ENCODE measurements at places on chromosomes 16 and 17.

DNA sequence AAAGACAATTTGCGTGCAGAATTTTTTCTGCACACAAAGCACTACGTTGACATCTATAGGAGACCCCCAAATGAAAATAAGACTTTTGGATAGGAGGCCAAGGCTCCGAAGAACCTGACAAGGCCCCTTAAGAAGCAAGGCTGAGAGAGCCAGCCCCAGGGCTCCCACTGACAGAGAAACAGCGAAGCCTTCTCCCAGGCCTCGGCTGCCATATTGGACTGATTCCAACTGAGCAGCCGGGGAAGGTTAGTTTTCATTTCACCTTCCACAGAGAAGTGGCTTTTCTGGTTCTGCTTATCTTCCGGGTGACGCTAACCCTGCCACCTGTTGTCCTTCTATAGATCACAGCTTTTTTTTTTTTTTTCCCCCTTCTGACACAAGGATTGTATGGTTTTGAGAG, 356.7 kb downstream of the SOX9 start:
- no peak for DNase-seq

DNA sequence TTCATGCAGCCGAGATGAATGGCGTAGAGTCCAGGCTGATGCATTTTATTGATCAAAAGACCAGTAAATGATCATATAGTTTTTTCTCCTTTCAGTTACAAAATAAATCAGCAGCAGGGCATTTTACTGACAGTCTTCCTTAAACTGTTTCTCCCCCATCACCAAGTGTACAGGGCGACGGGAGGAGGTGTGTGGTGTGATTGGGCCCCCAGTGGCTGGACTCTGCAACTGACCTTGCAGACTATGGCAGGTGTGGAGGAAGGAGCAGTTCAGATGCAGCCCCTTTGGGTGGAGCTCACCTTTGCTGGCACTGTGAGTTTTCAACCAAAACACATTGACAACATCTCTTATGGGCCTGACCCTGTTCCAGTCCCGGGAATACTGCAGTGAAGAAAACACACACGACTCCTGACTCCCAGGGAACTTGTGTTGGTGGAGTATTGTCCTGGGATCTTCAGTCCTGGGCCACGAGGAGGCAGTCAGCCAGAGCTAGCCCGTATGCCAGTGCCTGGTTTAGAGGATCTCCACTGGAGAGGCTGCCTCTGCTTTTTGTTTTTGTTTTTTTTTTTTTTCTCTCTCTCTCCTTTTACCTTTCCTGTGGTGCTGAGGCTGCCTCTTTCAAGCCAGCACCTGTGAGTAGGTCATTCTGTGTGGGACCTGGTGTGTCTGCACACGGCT, 29.8 kb downstream of the KIAA0513 start:
- no peak for DNase-seq

- DNase-seq: no peak
These were observed 3.9 kb downstream of the MRPL28 start for GRCh38 chr16:366476-366875.

DNA sequence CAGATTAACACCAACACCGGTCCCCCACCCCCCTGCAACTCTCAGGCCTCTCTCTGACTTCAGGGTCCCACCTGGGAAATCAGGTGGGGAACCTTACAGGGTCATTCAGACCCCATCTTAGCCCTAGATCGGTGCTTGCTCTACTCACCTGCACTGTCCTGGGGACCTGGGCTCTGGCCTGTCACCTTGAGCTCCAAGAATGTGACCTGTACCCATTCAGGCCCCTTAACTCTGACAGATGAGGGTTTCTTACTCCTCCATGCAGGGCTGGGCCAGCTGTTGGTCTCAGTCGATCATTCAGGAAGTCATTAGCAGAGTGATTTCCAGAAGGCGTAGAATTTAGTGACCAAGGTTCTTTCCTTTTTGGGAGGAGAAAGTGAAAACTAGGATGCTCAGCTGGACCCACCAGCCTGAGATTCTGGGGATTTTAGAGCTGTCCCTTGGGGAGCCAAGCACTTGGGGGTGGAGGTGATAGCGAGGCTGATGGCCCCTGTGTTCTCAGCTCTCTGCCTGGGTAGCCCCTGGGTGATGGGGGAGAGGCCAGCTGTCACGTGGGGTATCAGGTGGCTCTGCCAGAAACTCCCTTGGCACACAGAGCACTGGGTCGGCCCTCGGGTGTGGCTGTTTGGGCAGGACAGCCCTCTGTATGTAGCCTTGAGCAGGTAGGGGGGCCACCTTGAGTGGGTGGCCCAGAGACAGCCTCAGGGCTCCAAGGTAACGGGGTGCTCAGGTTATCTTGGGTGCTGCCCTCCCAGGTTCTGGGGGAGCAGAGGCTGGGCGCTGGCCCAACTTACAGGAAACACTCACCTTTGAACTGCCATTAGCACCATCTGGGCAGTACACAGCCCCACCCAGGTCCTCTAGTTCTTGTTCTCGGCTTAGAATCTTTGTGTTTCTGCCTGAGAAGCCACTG, 724 bp downstream of the MVP start:
- DNase-seq: peak; percentile 26

- no peak for DNase-seq
These were observed 20.0 kb upstream of the LRRC75A start for GRCh38 chr17:16512011-16512410.

DNA sequence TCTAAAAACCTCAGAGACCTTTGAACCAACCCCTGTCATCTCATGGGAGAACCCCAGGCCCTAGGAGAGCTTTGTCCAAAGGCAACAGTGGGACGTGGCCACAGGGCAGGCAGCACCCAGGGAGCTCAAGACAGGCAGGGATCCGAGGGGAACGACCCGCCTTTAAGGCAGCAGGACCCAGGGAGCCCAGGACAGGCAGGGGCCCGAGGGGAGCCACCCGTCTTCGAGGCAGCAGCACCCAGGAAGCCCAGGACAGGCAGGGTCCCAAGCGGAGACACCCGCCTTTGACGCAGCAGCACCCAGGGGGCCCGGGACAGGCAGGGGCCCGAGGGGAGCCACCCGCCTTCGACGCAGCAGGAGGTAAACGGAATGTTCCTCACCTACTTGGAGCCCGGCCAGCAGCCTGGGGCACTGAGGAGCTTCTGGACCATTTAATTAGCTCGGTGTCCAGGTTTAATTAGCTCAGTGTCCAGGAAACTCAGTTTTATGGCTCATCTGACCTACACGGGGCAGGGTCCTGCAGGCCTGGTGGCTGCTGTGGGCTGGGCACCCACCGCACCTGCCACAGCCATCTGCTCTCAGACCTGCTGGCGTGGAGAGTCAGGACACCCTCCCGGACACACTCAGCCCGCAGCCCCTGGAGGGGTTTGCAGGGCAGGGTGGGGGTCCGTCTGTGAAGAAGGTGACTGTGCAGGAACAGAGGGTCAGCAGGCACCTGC, 24.4 kb downstream of the PIEZO1 start:
- no peak for DNase-seq

- no peak for DNase-seq
These were observed 16.6 kb upstream of the PMFBP1 start for GRCh38 chr16:72188541-72188940.

GRCh38 chr16:81616321-81617020, 162.6 kb upstream of the PLCG2 start:
- peak; percentile 64 for DNase-seq

DNA sequence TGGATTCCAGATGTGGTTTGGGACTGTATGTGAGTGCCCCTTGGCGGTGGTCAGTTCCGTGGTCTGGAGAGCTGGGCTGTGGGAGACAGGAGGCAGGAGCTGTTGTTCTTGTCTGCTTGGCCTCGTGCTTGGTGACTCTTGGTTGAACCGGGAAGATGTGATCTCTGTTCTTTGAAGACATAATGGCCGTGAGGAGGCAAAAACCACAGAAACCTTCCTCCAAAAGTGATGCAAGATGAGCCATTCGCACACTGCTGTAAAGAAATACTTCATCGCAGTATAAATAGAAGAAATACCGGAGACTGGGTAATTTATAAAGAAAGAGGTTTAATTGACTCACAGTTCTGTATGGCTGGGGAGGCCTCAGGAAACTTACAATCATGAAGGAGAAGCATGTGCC, 128.8 kb downstream of the RAP1GAP2 start:
- no peak for DNase-seq

DNA sequence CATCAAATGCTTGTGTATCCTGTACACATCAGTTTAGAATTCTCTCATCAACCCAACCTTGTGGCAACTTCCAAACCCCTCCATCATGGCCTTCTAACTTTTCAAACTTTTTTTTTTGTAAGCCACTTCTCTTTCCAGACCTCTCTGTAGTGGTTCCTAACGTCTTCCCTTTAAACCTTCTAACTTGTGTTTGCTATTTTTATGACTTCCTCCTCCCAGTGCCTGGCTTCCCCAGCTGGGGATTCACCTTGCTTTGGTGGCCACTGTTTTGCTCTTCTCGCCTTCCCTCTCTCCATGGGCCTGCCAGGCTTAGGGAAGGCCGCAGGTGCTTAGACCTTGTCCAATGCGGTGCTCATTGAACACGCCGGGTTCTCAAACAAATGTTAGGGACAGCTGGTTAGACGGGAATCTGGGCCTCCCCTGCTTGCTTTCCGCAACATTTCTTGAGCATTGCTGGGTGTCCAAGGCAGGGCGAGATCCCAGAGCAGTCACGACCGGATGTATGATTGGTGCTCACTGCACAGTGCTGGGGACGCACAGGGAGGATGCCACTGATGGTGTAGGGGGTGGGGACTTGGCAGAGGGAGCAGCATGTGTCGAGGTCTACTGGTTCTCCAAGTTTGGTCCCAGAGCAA, 1.1 kb upstream of the XYLT2 start:
- DNase-seq: no peak

GRCh38 chr16:24980077-24980793, 34.9 kb downstream of the ARHGAP17 start:
- no peak for DNase-seq

GRCh38 chr16:65075877-65076276, 46.0 kb downstream of the CDH11 start:
- DNase-seq: no peak

- no peak for DNase-seq
These were observed 15.3 kb upstream of the TRIM37 start for GRCh38 chr17:59121901-59122480.

DNA sequence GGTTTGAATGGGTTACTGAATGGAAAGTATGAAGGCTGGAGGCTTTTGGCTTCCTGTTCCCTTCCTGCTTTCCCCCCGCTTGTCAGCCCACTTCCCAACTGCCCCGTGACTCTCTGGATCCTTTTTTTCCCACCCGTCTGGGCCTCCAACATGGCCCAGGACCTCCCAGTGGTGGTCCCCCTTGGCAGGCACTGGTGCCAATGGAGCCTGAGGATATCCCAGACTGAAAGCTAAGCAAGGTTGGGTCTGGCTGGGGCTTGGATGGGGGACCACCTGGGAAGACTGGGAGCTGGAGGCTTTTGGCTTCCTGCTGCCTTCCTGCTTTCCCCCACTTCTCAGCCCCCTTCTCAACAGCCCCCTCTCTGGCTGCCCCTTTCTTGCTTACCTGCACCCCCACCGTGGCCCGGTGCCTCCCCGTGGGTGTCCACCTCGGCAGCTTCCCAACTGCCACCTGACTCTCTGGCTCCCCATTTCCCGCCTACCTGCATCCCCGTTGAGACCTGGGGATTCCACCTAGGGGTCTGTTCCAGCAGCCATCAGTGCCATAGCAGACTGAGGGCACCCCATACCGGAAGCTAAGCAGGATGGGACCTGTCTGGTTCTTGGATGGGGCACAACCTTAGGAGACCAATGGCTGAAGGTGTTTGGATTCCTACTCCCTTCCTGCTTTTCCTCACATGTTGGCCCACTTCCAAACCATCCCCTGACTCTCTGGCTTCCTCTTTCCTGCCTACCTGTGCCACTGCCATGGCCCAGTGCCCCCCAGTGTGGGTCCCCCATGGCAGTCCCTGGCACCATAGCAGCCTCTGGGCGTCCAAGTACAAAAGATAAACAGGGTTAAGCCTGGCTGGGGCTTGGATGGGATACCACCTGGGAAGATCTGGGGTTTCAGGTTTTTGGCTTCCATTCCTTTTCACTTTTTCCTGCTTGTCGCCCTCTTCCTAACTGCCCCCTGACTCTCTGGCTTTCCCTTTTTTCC, 2295.3 kb downstream of the TP53TG3F start:
- no peak for DNase-seq

DNA sequence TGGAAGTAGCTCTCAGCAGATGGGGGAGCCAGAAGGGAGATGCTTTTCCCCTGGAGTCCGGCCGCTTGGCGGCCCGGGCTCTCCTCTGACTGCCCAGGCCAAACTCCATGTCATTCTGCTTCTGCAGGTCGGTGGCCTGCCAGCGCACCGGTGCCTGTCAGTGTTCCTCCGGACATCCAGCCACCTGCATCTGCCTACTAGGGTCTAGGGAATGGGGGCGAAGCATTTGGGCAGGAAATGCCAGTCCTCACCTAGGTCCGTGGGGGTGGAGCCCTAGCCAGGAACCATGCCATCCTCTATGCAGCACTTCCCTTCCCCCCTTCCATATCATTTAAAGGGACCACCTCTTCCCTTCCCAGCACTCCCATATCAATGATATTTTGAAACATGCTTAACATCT, 34.2 kb downstream of the GJC1 start:
- no peak for DNase-seq

- DNase-seq: no peak
These were observed 1.3 kb upstream of the TNFRSF17 start for GRCh38 chr16:11963706-11964105.

DNA sequence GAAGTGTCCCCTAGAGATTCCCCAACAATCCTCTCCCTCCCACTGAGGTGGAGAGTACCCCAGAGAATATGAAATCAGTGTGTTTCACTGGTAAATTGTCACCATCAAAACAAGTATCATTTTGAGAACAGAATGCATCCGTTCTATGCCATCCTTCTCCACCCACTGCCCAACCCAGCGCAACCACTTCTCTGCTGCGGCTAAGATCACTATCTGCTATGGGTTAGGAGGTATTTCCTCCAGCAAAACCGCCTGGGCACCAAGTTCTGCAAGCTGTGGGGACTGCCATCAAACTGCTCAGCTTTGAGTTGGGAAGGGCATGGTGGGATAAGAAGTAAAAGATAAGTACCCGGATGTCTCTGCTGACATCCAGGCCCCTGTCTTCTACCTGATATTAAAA, 24.4 kb downstream of the CNTNAP1 start:
- DNase-seq: no peak

GRCh38 chr17:73933871-73934270, 269.6 kb upstream of the RPL38 start:
- no peak for DNase-seq

GRCh38 chr16:30446203-30446595, 525 bp upstream of the SEPHS2 start:
- no peak for DNase-seq

DNA sequence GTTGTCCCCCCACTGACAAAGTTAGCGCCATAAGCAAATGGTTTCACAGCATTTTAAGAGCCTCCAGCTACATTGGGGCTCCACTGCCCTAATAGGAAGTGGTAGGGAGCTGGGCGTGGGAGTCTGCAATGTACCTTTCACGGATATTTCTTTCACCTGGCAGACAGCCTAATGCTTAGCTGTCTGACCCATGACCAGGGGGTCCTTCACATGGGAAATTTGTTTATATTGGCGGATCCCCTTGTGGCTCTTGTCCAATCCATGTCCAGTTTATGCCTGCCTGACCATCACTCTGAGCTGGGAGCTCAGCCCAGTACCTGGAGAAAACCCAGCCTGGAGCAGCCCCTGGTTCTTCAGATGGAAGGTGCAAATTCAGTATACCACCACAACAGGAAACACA, 145.0 kb downstream of the ZNF18 start:
- no peak for DNase-seq

Data from amniotic epithelial cell (primary cell).